ENCODE measurements at places on chromosomes 5 and 9.

- no peak for DNase-seq
Measured at GRCh38 chr5:152439791-152440190, 34.7 kb upstream of the NMUR2 start.

- DNase-seq = no peak
Measured at GRCh38 chr9:78786794-78787193, 489.9 kb downstream of the PSAT1 start.

DNA sequence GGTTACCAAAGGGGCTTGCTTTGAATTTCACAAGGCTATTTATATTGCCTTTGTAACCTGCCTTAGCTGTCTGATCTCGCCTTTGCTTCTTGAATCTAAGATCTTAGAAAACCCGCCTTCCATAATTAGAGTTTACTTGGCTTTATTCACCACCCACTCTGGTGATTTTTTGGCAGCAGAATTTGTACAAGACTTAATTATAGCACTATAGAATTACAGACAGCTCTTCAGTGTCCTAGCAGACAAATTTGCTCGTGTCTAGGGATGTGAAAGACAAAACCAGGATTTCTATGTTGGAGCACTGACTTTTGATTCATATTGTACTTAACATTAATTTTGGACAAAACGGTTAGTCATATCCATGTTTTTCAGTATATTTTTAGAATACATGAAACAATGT is 306.6 kb downstream of the ADGRV1 start:
- DNase-seq = no peak

DNA sequence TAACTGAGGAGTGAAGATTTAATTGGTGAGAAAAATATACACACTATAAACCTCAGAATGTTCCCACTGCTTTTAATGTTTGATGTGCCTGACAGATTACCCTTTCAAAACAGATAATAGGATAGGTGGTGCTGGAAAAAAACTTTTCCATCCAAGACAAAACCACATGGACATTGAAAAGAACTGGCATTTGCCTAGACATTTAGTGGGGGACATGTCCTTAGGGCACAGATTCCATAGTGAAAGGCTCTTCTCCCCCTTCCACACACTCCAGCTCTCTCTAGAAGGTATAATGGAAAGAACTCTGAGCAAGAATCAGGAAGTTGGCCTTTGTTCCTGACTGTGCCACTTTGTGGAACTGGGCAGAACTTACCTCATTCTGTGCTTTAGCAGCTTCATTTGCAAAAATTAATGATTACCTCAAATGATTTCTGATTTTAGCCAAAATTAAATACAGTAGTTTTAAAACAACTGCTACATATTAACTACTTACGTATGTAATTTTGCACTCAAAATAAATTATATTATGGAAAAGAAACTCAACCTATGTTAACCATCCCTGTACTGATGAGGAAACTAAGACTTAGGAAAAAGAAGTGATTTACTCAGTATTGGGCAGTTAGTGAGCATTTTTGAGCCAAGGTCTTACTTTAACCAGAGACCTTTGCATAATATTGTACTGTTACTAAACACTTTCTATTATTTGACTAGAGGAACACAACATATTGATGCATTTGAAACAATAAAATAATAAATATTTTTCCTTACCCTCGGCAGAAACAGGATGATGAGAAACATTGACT is 43.3 kb downstream of the TMC1 start:
- DNase-seq = no peak

DNA sequence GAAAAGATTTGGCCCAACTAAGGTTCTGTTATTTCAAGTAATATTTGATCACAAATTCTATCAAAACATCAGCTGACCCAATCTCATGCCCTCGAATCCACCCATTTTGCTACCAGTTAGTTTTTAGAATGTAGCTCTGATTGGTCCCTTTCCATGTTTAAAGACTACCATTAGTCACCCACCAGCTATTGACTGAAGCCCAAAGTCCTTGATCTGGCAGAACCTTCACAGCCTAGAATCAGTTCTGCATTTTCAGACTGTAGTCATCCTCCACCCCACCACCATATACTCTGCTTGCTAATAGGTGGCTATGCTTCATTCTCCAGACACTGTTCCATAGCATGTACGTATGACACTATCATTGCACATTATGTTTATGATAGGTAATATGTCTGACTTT is 182.2 kb upstream of the TARS1 start:
- no peak for DNase-seq

GRCh38 chr5:179161901-179162300 is 101.7 kb downstream of the ZNF354C start:
- DNase-seq = no peak

DNA sequence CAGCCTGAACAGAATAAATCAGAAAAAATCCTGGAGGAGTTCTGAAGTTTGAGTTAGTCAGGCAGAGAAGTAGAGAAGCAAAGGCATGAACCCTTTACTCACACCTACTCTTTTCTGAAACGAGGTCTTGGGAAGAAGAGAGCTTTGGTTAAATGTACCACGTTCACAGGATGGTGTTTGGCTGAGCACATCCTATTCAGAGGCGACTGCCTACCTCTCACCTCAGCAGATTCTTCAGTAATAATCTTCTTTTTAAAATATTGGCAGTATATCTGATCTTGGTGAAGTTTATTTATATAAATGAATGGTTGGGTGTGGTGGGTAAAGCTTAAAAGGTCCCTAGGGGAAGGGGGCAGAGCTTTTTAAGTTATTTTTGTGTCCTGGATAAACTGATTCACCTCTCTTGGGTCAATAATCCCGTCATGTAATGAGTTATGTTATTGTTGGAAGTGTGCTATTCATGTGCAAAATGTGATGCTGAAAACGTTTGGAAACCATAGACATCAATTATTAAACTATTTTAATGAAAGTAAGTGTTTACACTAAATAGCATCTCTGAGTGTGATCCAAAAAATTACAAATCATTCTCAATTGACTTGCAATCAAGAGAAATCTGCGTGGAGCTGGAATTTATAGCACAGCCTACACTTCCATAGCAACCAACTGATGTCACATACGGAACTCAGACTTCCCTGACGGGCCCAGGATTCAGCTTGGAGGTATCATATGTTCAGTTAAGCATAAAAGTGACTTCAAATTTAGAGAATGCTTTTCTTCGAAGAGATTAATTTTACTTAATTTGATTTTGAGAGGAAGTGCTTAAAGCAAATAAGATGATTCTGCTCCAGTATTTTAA is 94.3 kb upstream of the EQTN start:
- no peak for DNase-seq

- DNase-seq = no peak
Measured at GRCh38 chr9:130901498-130902203, 5.0 kb upstream of the QRFP start.

DNA sequence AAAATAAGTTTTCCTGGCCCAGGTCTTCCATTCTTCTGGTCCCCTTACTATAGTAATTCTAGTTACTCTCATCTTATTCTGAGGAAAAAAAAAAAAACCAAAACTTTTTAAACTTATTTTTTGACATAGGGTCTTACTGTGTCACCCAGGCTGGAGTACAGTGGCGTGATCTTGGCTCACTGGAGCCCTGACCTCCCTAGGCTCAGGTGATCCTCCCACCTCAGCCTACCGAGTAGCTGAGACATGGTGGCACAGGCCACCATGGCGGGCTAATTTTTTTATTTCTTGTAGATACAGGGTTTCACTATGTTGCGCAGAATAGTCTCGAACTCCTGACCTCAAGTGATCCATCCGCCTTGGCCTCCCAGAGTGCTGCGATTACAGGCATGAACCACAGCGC is 38.4 kb downstream of the SNAPC3 start:
- DNase-seq = no peak

- DNase-seq = no peak
Measured at GRCh38 chr5:72368271-72368670, 48.1 kb downstream of the PTCD2 start.

DNA sequence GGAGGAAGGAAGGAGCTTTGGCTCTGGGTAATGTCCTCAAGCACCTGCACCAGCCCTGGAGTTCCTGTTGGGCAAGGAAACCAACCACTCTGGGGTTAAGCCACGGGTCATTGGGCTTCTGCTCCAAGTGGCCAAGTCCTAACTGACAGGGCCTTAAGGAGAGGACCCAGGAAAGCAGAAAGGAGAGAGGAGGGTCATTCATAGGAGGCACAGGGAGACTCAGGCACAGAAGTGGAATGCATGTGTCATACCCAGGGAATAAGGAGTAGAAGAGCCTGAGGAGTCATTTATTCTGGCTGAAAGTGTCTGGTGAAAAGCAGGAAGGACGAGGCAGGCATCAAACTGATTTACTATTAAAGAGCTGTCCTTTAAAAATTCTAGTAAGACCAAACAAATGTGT is 129.2 kb downstream of the DMRT2 start:
- no peak for DNase-seq

GRCh38 chr5:54663866-54664265 is 146.3 kb downstream of the SNX18 start:
- DNase-seq = no peak

- peak; percentile 42 for DNase-seq
Measured at GRCh38 chr5:160480652-160481051, 59.0 kb downstream of the PTTG1 start.

GRCh38 chr5:124650951-124651662 is 95.3 kb downstream of the ZNF608 start:
- DNase-seq = no peak

DNA sequence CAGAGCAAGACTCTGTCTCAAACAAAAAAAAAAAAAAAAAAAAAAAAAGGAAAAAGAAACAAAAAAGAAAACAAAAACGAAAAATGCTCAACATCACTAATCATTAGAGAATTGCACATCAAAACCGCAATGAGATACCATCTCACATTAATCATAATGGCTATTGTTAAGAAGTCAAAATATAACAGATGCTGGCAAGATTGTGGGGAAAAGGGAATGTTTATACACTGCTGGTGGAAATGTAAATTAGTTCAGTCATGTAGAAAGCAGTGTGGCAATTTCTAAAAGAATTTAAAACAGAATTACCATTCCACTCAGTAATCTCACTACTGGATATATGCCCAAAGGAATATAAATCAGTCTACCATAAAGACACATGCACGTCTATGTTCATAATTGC is 50.4 kb upstream of the PRR16 start:
- DNase-seq = no peak

DNA sequence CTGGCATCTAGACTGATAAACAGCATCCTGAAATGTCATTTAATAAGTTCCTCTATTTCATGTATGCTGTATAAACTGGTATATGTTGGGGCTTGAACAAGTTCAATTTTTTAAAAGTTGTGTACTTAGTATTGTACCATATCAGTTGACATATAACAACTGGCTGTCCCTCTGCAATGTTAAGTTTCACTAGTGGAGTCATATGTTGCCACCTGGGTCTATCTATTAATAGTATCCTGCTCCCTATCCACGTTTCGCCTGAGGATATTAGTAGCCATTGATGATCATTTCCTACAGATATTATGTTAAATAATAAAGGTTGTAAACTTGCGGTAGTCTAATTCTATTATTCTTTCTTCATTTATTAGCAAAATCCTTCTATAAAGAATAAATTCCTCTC is 177.6 kb downstream of the RFX3 start:
- no peak for DNase-seq

DNA sequence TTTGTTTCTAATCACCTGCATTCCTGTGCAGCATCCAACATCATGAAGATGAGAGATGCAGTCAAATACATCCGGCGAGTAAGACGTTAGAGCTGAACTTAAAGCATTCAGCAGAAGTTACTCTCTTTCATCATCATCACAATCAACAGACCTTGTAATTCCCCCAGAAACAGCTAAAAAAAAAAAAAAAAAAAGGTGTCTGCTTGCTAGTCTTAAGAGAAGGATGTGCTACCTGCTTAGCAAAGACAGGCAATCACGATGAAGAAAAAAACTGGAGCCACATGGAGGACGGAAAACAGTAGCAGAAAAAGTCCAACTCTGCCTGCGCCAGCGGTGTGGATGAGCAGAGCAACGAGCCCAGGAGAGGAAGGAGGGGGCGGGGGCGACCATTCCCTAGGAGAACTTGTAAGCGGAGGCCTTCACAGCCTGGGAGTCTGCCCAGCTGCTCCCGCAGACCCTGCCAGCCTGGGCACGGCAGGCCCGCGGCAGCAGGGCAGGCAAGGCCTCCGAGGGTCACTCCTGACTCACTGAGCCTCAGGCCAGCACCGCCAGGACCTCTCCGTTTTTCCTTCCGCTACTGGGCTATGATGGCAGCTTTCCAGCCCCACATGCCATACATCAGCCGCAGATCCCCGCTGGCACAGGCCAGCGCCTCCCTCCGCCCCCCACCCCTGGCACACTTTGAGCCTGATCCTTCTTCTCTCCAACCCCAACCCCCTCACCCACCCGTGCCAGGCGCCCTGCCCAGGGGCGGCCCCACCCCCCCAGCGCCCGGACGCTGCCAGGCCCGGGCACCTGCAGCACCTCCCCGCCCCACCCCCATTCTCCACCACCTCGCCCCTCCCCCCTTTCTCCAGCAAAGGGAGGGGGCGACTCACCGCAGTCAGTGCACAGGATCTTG is 1.4 kb downstream of the NRG2 start:
- DNase-seq = no peak

GRCh38 chr9:137945581-137945980 is 68.0 kb downstream of the CACNA1B start:
- no peak for DNase-seq

DNA sequence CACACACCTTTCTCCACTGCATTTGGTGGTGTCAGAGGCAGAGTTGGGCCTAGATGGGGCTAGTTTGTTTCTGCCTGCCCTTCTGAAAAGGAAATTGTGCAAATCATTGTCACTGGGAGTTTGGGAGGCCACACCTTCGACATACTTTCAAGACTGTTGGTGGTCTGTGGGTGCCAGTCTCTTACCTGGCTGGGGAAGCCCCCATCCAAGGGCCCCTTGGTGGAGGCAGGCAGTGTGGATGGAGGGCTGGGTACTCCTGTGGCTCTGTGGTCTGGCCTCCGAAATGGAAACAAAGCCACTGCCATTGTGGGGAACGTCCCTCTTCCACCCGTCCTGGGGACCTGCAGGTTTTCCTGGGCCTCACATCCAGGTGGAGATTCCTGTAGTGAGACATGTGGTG is 10.9 kb upstream of the PHYHD1 start:
- DNase-seq = no peak

DNA sequence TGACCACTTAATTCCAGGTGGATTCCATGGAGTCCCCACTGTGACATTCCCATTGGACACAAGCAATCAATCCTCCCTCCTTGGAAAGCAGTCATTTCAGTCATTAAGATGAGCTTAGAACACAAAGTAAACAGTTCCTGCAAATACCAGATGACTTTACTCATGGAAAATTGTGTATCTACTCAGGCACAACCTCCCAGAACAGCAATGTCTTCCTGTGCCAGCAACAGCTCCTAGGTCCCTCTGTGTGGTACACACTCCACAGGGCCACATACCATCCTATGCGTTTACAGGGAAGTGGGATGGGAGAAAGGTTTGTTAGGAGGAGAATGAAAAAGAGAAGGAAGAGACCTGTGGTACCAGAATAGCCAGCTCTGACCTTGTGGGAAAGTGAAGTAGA is 53.7 kb downstream of the MTMR12 start:
- no peak for DNase-seq

DNA sequence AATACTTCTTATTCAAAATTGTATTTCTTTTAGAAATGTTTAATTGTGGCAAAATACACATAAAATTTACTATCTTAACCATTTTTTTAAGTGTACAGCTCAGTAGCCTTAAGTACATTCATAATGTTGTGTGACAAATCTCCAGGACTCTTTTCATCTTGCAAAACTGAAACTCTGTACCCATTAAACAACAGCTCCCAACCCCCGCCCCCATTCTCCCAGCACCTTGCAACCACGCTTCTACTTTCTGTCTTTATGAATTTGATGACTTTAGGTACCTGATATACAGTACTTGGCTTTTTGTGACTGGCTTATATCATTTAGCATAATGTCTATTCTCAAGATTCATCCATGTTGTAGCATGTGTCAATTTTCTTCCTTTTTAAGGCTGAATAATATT is 2.8 kb upstream of the IL5 start:
- no peak for DNase-seq

- peak; percentile 3 for DNase-seq
Measured at GRCh38 chr5:78127875-78128274, 166.6 kb downstream of the AP3B1 start.

Data from HuH-7 (cell line).